ENCODE measurements at places on chromosomes 4 and X.

DNA sequence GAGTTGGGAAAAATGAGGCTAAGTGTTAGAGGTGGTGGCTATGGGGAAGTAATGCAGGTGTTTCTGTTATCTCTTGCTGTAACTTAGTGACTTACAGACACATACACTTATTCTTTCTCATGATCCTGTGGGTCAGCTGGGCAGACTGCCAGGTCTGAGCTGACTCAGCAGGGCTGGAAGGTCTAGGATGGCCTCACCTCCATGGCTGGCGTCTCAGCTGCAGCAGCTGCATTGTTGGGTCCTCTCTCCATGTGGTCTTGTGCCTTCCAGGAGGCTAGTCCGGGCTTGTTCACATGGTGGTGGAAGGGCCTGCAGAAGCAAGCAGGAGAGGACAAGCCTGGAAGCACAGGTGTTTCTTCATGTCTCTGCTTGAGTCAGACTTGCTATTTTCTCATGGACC, 172.7 kb downstream of the NHS start:
- DNase-seq: no peak

GRCh38 chr4:78119698-78120097, 62.6 kb downstream of the FRAS1 start:
- no peak for DNase-seq

- no peak for DNase-seq
These were observed 868.3 kb downstream of the RAB28 start for GRCh38 chr4:12615822-12616221.

GRCh38 chr4:183241721-183242151, 78.3 kb downstream of the CLDN22 start:
- no peak for DNase-seq

DNA sequence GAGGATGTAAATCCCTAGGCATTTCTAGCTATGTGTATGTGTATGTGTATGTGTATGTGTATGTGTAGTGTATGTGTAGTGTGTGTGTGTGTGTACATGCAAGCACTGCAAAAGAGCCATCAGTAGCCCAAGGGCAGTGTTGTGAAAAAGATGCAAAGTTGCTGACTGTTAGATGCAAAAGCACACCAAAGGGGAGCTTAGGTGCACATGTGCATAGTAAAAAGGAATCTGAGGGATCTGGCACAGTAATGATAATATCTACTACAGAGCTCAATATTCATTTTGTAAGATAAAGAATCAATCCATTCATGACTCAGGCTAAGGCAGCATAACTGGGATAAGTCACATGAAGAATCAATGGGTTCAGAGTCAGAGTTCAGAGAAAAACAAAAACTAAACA, 80.2 kb downstream of the TMEM47 start:
- DNase-seq: no peak

DNA sequence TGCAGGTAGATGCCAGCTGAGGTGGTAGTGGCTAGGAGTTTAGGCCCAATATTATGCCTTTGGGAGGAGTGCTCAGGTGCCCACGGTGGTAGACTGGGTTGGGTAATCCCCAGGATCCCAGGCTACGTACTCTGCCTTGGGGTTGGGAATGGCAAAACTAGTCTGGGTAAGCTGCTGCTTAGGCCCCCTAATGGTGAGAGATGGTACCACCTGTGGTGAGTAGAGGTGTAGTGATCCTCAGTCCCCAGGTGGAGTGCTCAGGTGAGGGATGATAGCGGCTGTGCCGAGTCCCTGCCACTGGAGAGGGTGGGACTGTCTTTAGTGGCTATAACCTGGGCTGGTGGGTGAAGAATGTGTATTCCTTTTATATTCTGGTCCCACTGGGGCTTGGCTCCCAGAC, 75.2 kb downstream of the IL1RAPL2 start:
- no peak for DNase-seq

- peak; percentile 79 for DNase-seq
These were observed 38.1 kb downstream of the LAMTOR3 start for GRCh38 chr4:99856166-99856565.

DNA sequence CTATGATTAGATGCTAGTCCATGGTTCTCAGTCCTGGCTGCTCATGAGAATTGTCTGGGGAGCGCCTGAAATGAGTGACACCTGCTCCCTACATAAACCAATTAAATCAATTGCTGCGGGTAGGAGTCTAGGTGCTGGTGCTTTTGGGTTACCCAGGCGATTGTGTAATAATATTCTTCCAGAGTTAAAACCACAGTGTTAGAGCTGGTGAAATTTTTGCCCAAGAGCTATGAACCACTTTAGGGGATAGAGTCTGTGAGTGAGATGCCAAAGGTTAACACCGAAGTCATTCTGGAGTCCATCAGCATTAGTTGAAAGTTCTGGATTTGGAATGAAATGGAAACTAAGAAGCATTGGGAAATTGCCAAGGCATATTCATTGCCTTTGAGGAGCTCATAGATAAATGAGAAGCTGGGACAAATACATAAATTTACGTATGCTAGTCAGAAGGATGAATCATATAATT, 15.3 kb downstream of the PDK3 start:
- peak; percentile 57 for DNase-seq

GRCh38 chr4:35166466-35166865, 1077.8 kb downstream of the ARAP2 start:
- DNase-seq: no peak

DNA sequence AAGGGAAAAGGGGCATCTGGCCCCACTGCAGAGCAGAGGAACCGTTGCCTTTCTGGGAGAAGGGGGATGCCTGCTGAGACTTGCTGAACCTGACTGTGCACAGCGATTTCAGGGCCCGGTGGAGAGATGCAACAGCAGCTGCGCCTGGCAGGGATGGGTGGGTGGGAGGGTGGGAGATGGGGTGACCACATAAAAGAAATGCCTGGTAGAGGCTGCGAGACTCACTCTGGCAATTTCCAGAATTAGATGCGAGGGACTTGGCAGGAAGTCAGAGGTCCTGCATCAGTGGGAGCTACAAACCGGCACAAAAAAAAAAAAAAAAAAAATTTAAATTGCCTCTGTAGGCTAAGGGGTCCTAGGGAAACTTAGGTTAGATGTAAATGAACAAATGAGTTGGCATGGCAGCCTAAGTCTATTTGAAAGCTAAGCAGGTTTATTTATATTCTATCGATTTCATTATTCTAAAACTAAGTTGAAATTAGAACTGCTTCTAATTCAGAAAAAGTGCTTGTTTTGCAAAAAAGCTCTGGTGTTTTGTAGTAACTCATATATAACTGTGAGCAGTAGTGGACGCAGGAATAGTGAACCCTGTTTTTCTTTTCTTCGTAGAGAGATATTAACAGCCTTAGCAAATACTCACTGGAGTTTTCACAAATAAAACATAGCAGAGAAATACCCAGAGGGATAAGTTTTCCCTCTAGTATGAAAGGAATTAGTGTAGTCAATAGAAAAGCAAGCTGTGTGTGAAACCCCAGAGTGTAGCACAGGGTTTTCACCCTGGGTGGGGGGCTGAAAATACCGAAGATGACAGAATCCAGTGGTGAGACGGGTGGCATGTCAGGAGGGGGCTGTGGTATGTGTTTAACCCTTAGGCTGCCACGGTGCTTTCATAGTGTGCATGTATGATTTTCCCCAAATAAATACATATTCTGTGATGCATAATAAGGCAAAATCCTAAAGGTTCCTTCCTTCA, 130.1 kb downstream of the EGF start:
- no peak for DNase-seq

DNA sequence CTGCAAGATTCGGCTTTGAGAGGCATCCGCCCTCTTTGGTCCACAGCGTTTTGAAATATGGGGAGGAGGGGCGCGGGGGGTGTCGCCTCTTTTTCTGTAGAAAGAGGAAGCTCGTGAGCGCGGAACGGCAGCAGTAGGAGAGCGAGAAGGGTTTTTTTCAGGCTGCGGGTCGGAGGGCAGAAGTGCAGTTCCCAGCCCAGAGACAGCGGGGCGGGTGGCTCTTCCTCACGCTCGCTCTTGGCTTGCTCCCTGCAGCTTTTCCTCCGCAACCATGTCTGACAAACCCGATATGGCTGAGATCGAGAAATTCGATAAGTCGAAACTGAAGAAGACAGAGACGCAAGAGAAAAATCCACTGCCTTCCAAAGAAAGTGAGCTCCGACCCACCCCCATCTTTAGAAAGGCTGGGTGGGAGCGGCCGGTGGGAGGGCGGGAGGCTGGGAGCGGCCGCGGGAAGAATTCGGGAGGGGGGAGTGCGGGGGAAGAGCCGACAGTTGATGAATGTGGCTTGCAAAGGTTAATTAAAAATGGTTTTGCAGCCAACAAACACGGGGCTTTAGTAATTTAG, 1.2 kb downstream of the TMSB4X start:
- DNase-seq: peak; percentile 70

GRCh38 chr4:182142176-182143085, 100.8 kb upstream of the TENM3 start:
- no peak for DNase-seq

- DNase-seq: no peak
These were observed 438.7 kb downstream of the RPA4 start for GRCh38 chrX:97322401-97322800.

GRCh38 chr4:86965019-86965976, 30.5 kb downstream of the AFF1 start:
- DNase-seq: peak; percentile 70

DNA sequence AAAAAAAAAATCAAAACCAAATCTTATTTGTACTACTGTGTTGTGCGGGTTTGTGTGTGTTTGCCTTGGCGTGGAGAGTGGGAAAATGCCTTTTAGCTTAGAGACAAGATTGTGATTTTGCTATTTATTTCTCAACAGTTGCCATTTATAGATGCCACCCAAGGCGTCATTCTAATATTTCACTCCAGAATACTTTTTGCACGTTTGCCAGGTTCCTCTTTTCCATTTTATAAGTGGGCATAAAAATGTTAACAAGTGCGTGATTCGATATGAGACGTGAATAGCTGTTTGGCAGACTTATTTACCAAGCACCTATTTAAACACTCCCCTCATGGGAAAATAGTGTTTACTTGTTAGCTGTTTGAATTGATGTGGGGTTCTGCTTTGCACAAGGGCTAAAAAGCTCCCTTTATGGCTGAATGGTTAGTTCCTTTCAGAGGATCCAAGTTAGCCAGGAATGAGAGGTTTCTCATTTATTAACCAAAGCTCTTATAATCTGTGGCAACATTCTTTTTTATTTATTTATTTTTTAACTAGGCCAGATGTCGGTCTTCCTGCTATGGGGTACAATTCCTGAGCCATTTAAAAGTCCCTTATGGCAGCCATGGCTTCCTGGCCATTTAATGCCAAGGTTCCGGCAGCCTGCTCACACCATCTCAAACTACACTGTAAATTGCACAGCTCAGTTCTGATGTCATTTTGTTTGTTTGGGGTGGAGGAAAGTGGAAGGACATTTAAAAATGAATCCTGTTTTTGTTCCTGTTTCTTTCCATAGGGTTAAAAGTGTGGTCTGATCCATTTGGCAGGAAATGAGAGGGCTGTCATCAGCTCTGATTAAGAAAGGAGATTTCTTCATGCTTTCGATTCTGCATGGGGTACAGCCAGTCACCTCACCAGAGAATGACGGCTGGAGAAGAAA, 14.6 kb downstream of the SMIM20 start:
- peak; percentile 95 for DNase-seq

GRCh38 chrX:109301177-109301576, 180.7 kb downstream of the GUCY2F start:
- no peak for DNase-seq

- no peak for DNase-seq
These were observed 1384.4 kb upstream of the PCDH10 start for GRCh38 chr4:131764730-131765129.

GRCh38 chrX:16488959-16489358, 161.0 kb upstream of the S100G start:
- DNase-seq: no peak

DNA sequence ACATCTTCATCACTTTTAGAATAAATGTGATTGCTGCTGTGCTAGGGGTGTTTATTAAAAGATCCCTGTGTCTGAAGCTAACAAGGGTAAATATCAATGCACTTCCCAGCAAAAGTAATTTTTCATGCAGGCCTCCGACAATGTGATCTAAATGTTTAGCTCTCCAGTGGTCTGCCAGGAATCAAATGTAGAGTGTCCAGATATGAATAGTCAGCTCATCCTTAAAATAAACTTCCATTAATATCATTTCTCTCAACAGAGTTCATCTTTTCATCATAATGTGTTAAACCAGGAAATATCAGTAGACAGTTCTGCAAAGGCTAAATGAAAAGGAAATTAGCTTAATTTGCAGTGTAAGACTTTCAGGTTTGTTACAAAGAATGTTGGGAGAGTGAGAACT, 102.2 kb upstream of the EGFL6 start:
- DNase-seq: no peak

GRCh38 chr4:168797194-168797593, 212.9 kb downstream of the CBR4 start:
- peak; percentile 64 for DNase-seq

DNA sequence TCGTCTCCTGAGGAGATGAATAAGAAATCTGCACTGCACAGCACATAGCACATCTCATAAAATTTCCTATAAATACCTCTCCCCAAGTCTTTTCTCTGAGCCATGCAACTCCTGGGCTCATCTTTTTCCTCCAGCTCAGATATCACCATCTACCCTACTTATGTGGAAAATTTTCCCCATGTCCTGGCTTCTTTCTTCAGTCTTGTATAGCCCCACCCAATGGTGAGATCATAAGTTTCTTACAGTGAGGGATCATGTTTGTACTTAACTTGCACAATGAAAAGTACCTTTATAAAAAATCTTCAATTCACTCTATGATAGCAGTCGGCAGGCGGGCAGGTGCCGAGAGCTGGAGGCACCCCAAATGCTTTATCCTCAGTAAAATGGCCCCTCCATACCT, 198.6 kb upstream of the S100G start:
- no peak for DNase-seq

- no peak for DNase-seq
These were observed 16.6 kb downstream of the MAGEA9B start for GRCh38 chrX:149570668-149571067.

GRCh38 chrX:15310117-15310516, 5.3 kb downstream of the ASB11 start:
- DNase-seq: no peak

DNA sequence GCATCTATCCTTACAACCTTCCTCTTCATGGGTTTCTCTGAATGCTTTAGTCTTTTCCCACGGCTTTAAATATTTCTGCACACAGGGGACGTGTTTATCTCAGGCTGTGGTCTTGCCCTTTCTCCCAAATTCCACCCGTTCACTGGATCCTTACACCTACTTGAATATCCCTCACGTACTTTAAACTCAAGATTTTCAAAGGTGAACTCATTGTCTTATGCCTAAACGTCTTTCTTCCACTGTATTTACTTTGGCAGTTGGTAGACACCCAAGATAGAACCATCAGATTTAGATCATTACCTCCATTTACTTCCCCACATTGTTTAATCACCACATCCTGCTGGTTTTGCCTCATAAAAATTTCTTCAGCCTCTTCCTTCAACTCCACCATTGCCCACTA, 269.2 kb downstream of the CBLL2 start:
- no peak for DNase-seq

DNA sequence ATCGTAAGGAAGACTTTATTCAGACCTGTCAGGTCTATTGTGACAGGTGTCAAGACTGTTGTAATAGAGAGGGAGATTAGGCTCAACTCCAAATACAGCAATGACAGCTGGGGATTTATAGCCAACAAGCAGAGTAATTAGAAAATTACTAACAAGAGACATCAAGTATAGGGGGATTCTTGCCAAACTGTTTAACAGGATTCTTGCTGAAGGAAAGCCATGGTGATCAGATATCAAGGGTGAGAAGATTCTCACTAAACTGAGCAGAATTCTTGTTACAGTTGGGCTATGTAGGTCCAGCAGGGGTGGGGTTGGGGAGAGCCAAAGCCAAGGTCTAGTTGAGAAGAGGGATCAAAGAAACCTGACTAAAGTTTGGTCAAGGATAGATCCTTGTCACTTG, 461.0 kb upstream of the GALNT7 start:
- no peak for DNase-seq
